Ecto neural progenitor cell (in vitro differentiated cells): ENCODE measurements at places on chromosomes 11 and 22.

DNA sequence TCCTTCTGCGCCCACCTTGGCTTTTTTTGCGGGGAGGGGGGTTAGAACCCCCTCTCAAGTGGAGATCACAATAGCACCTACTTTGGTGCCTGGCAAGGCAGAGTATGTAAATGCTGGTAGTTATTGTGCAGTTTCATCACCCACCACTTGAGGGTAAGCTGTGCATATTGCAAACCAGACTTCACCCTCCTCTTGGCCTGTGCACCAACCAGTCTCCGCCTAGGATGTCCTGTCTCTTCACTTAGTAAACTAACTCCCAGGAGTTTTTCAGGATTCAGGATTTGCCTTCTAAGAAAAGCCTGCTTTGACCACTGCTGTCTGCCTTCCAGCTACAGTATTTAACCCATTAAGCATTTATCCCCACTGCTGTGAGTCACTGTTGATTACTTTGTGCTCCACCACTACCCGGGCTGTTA is 2.0 kb upstream of the UBXN1 start:
- no peak for DNase-seq

- DNase-seq: no peak
These were observed 36.2 kb upstream of the TTC36 start for GRCh38 chr11:118491041-118491440.

GRCh38 chr11:102254047-102254446 is 63.2 kb upstream of the BIRC3 start:
- DNase-seq: no peak

DNA sequence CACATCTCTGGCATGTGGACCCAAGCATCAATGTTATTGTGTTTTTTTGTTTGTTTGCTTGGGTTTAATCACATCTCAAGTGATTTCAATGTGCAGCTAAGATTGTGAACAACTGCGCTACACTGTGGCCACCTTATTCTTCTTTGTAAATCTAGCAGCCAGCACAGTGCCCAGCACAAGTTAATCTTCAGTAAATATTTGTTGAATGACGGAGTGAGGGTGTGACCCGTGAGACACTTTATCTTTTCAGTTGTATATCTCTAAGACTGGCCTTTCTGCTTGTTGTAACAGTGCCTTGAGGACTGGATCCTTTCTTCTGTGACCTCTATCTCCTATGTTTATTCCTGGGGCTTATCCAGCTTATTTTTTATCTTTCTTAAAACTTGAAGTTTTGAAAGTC is 21.4 kb upstream of the AMOTL1 start:
- no peak for DNase-seq
